ENCODE measurements at places on chromosomes 12 and 14. TPM values are rescaled to one million over a fixed set of nuclear protein-coding genes. Genes with fewer than 3 reads are reported as not detected.

Gene AKAP6
- total RNA-seq = 2.6 TPM

Gene IFNG-AS1
- total RNA-seq = not detected

Gene TAS2R20
- total RNA-seq = 1.3 TPM

Gene CRADD
- 23.7 TPM for total RNA-seq

Gene PLEKHG7
- total RNA-seq = not detected

Gene ERP27
- total RNA-seq = 0.74 TPM

Gene PLA2G1B
- total RNA-seq = not detected

Gene PIWIL1
- not detected for total RNA-seq

Gene KRT83
- not detected for total RNA-seq

Gene MOK
- total RNA-seq = 111 TPM

Gene ALX1
- 40.8 TPM for total RNA-seq

Gene CCDC177
- total RNA-seq = 0.05 TPM

Gene AKAP5
- 0.16 TPM for total RNA-seq

Gene PLCZ1
- not detected for total RNA-seq

Gene CD4
- not detected for total RNA-seq

Gene PTPRO
- total RNA-seq = 0.67 TPM

Gene SLC17A8
- not detected for total RNA-seq

Gene POLE
- 23.2 TPM for total RNA-seq

Gene METTL17
- 38.0 TPM for total RNA-seq

Gene CFL2
- total RNA-seq = 104 TPM

GRCh38 chr14:72645706-72646105 is 248.2 kb downstream of the DPF3 start:
- DNase-seq = no peak

GRCh38 chr14:50260511-50260910 is 29.1 kb upstream of the SOS2 start:
- peak; percentile 62 for DNase-seq

GRCh38 chr14:72075649-72076334 is 143.6 kb downstream of the RGS6 start:
- peak; percentile 3 for DNase-seq

DNA sequence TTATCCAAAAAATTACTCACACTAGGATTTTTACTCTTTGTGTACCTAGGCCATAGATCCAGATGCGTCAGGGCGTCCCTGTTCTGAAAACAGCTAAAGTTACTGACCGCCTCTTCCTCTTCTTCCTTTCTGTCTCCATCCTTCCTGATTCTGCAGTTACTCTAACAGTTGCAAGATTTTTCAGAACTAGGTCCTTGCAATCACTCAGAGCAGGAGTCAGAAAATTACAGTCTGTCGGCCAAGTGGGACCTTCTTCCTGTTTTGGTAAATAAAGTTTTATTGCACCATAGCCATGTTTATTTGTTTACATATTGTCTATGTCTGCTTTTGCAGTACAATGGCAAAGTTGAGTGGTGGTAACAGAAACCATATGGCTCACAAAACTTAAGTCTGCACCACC is 25.6 kb upstream of the FGF6 start:
- no peak for DNase-seq

- no peak for DNase-seq
Observed at GRCh38 chr14:63186453-63186852, 17.8 kb upstream of the RHOJ start.

DNA sequence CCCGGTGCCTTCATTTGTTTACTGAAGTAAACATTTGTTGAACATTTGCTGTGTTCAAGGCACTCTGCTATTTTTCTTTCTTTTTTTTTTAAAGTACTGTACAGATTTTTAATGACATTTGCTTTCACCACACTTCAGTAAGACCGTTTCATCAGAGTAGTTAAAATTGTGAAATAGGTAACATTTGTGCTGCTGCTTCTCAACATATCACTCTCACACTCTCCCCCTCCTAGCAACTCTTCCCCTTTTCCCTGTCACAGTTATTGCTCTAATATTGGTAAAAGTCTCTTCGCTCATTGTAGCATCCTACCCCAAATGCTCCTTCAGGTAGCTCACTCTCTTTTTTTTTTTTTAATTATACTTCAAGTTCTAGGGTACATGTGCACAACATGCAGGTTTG is 49.6 kb downstream of the SRGAP1 start:
- DNase-seq = no peak

GRCh38 chr12:11902525-11902875 is 168.2 kb upstream of the BCL2L14 start:
- DNase-seq = no peak

DNA sequence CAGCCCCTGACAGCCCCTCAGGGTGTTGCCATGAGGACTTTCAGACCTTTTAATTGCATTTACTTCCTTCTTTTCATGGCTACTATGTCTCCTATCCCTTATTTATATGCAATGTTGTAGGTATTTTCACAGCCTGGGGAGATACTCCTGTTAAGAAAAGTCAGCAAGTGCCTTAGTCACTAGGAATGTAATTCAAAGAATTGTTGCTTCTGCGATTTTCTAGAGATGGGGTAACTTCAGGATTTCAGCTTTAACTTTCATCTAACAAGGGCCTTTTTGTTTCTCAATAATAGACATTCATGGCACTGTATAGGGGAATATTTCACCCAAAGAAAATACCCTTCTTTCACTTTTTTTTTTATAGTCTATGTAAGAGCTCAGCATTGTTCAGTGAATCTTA is 533.3 kb upstream of the MIS18BP1 start:
- peak; percentile 24 for DNase-seq

- DNase-seq = no peak
Observed at GRCh38 chr12:123608182-123608581, 6.3 kb downstream of the DDX55 start.

GRCh38 chr12:127629066-127629820 is 637.7 kb upstream of the TMEM132C start:
- no peak for DNase-seq

DNA sequence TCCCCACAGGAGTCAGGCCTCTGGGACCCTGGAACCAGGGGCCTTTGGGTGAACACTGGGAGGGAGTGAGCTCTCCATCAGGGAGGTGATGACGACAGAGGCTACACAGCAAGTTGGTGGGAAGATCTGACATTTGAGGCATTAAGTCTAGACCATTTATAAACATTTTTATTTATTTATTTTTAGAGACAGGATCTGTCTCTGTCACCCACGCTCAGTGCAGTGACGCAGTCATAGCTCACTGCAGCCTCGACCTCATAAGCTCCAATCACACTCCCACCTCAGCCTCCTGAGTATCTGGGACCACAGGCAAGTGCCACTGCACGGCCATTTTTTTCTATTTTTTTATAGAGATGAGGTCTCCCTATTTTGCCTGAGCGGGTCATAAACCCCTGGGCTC is 53.6 kb downstream of the TEAD4 start:
- DNase-seq = no peak

- DNase-seq = no peak
Observed at GRCh38 chr12:101592448-101592847, 2.3 kb upstream of the MYBPC1 start.

- DNase-seq = no peak
Observed at GRCh38 chr12:56816491-56816890, 53.4 kb downstream of the HSD17B6 start.

DNA sequence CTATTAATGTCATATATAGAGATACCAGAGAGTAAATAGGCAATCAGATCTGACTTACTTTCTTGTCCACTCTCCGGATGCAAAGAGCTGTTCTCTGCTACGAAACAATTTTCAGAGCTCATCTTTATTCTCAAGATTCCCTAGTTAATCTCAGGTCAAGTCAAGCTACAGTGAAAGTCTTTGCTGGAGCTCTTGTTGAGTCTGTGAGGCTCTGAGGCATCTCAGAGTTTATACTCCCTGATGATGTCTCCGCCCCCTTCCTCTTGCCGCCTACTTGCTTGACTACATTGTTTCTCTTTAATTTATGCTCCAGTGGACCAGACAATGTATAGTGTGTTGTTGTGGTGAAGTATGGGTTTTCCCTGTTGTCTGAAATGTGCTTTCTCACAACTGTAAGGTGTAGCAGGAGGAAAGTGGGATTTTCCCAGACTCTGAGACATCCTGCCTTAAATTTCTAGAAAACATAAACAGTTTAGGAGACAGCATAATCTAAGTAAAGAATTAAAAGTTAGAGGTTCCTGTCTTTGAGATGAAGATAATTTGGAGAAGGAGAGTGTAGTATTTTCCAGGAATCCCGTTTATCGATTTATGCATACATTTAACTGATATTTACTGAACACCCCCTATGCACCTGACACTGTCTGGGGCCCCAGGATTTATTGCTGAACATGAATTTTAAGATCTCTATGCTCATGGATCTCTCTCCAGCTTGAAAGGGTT is at the start of gene CD69:
TSS of gene CD69 (minus strand) at position 203 of the 720 bp plus-strand sequence. CDS start at position 122, 81 bp downstream.
- no peak for DNase-seq

DNA sequence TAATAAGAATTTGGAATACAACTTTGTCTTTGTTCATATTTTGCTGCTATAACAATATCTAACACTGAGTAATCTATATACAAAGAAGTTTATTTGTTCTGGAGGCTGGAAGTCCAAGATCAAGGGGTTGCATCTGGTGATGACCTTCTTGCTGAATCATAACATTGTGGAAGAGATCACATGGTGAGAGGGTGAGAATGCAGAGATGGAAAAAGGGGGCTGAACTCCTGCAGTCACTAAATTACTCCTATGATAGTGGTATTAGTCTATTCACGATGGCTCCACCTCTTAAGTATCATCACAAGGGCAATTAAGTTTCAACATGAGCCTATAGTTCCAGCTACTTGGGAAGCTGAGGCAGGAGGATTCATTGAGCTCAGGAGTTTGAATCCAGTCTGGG is 4.5 kb upstream of the AKAP6 start:
- DNase-seq = peak; percentile 94

GRCh38 chr12:84986586-84986985 is 49.5 kb downstream of the TSPAN19 start:
- DNase-seq = peak; percentile 94

- no peak for DNase-seq
Observed at GRCh38 chr12:49643961-49644619, 20.7 kb downstream of the PRPF40B start.

DNA sequence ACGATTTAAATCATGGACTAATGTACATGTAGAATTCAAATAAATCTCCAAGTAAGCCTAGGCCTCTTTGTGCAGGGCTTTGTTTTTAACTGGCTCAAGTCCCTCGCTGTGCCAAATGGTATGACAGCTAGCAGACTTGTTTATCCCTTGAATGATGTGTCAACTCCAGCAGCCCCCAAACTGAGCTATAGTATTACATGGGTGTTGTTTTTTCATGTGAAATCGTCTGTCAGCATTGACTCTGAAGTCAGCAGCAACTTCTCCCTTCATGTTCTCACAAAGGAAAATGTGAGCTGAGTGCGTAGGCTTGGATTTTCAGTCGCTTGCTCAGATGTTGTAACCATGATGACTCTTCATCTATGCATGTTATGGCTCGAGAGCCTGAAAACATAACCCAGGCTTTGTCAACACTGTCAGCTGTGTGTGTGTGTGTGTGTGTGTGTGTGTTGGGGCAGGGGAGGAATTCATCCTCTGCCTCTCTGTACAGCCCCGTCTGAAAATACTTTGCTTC is 73.3 kb downstream of the PTHLH start:
- no peak for DNase-seq

GRCh38 chr12:103852498-103852997 is 11.5 kb upstream of the NT5DC3 start:
- no peak for DNase-seq

GRCh38 chr14:94974422-94974821 is 182.9 kb downstream of the DICER1 start:
- DNase-seq = no peak

GRCh38 chr14:76083796-76084765 is 67.6 kb upstream of the GPATCH2L start:
- no peak for DNase-seq

- no peak for DNase-seq
Observed at GRCh38 chr14:101934601-101935150, 29.7 kb upstream of the DYNC1H1 start.

DNA sequence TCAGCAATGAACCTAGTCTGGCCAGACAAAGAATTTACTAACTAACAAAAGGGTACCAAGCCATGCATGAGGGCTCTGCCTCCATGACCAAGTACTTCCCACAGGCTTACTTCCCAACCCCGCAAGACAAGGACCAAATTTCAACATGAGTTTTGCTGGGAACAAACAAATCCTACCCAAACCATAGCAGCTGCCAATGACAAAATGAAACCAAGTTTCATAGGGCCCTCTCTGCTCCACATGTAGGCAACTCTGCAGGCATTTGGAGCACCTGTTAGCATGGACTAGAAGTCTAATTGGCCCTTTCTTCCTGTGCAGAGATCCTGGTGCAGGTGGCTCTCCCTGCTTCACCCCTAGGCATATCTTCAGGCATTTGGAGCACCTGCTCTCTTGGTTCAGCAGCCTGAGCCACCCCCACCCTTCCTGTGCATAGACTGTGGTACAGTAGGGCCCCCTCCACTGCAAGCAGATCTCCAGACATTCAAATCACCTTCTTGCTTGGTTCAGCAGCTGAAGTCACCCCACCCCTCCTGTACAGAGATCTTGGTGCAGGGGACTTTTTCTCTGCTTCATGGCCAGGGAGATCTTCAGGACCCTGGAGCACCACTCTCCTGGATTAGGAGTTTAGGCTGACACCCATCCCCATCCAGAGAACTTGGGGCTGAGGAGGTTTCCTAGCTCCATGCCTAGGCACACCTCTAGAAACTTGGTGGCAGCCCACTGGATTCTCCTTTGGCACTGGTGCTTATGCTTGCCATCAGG is 308.7 kb downstream of the RPAP3 start:
- no peak for DNase-seq

GRCh38 chr12:153080-153746 is 60.7 kb downstream of the SLC6A12 start:
- peak; percentile 84 for DNase-seq

GRCh38 chr12:125272383-125272933 is 207.2 kb downstream of the AACS start:
- no peak for DNase-seq

GRCh38 chr12:115683240-115683780 is 594.2 kb downstream of the MED13L start:
- no peak for DNase-seq

- DNase-seq = peak; percentile 91
Observed at GRCh38 chr14:92500491-92500941, 13.1 kb upstream of the RIN3 start.

DNA sequence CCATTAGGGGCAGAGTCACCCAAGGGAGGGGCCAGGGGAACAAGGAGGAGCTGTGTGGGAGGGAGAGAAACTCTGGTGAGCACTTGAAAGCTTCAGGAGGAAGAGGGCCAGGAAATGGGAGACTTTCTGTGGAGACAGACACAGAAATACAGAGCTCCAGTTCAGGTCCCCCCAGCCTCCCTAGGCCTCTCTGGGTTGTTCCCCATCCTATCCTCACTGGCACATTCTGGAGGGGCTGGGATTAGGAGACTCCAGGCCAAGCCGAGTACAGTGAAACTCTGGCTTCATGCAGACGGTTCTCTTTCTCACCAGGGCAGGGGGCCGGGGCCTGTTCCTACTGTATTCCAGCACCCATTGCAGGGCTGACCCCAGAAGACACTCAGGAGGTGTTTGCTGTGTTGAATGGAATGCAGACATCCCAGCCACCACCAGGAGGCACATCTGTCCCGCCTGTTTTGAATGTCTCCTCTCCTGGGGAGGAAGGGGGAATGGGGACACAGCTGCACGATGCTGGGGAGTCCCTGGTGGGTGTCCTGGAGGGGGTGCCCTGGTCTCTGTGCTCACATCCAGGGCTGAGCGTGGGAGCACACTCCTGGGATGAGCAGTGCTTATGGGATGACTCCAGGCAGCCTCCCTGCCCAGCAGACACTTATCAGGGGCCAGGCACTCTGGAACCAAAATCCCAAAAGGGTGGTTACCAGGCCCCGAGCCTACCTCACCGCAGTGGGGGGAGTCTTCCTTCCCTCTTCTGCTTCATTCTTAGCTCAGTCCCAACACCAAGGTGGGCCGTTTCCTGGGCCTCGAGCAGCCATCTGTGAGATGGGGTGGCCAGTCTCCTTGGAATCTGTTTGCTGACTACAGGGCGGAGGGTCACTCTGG is 5.5 kb upstream of the KRT84 start:
- DNase-seq = peak; percentile 55

Measured in SK-MEL-5 (cell line).